NCI-H226 (cell line): ENCODE measurements at places on chromosomes 4 and X.

GRCh38 chr4:76257824-76258223 is 6.3 kb downstream of the FAM47E start:
- no peak for DNase-seq

- DNase-seq: no peak
Measured at GRCh38 chr4:78543424-78544125, 8.0 kb upstream of the ANXA3 start.

DNA sequence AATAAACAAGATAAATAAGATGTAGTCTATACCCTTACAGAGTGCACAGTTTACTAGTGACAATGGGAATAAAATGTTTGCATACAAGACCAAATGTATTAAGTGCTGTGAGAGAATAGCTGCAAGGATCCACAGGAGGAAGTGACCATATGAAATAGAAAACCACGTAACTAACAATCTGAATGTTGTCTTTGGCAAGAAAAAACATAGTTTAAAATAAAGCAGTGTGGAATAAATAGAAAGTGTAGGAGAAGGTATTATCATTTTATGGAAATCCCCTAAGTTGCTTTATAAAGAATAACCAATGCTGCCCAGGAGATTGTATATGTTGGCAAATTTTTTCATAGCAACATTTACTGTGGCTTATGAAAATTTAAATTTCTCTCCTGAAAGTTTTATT is 116.1 kb downstream of the PCDH7 start:
- DNase-seq: peak; percentile 8

- no peak for DNase-seq
Measured at GRCh38 chr4:184498598-184498997, 24.2 kb upstream of the IRF2 start.

GRCh38 chr4:181674315-181674875 is 568.8 kb upstream of the TENM3 start:
- DNase-seq: no peak

- DNase-seq: no peak
Measured at GRCh38 chr4:163976588-163976987, 482.1 kb downstream of the TMA16 start.

DNA sequence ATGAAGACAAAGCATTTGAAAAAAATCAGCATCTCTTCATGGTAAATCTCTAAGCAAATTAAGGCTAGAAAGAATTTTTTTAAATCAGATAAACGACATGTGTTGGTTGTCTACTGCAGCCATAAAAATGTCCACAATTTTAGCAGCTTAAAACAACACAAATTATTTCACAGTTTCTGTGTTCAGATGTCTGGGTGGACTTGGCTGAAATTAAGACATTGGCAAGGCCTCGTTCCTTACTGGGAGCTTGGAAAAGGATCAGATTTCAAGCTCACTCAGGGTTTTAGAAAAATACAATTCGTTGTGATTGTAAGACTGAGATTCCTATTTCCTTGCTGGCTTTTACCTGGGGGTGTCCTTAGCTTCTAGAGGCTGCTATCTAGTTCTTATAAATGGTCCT is 1470.6 kb downstream of the PCDH19 start:
- DNase-seq: no peak

- no peak for DNase-seq
Measured at GRCh38 chr4:175813821-175814220, 1.8 kb upstream of the GPM6A start.

GRCh38 chrX:11159149-11159548 is 48.0 kb downstream of the HCCS start:
- no peak for DNase-seq

DNA sequence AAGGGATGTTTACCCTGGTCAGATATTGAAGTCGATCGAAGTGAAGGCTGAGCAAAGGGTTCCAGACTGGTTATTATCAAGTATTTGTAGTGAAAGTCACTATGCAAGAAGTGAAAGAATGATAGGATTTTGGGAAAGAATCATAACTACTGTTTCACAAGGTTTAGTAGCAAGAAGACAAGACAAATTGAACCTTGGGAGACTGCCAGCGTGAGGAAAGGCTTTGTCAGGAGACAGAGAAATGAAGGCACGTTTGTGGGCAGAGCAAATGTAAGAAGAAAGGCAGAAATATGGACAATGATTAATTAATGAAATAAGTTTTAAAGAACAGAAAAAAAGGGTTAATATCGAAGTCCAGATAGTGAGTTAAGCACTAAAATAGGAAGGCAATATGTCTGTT is 456.8 kb downstream of the TRIML1 start:
- no peak for DNase-seq

DNA sequence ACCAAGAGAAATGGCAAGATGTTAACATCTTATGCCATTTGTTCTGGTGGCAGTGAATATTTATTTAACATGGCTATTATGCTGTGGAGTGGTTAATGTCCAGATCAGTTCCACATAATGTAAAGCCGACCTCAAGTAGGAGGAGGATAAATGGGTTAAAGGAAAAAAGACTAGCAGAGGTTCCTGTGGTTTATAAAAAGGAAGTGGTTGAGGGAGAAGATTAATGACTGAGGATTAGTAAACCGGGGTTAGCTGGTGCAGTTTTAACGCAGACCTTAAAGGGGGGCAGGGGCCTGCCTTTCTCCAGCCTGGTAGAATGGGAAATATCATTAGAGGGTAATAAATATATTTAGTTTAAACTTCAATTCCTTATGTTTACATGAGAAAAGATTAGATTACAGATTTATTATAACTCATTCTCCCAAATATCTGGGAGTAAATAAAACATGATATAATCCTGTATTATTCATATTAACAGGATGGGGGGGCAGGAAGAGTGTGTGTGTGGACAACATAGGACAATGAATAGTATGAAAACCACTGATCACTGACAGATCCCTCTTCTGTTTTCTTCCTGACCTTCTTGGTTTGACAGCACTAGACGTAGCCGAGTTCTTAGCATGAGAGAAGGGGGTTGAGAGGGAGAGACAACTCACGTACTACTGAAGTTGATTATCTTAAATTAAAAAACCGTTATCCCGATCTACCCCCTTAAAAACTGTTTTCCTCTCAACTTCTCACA is 124.1 kb upstream of the LIMCH1 start:
- DNase-seq: peak; percentile 69

DNA sequence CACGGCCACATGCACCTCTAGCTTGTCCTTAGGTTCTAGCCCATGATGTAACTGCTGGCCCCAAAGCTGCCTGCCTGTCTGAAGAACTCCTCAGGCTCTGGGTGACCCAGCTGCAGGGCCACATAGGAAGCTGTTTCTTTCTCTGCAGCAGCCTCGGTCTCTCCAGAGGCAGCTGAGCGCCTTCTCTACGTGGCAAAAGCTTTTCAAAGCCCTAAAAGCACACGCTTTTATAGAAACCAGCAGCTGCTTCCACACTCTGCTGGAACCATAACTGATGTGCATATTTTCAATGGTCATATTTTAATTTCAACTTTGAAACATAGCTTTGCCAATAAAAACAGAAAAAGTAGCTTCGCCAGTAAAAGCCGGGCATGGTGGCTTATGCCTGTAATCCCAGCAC is 37.4 kb downstream of the FAM53A start:
- DNase-seq: no peak

DNA sequence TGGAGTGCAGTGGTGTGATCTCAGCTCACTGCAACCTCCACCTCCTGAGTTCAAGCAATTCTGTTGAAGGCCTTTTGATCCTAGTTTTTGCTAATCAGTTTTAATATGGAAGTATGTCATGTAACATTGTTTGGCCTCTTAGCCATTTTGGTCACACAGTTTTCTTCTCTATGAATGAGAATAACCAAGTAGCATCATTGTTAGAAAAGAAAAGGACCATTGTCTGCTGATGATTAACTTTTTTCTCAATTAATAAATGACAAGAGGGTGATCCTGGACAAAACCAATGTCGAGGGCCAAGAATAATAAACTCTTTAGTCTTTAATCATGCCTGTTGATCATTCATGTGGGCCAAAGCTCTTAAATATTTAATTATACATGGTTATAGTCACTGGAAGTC is 289.3 kb upstream of the MAGEB2 start:
- DNase-seq: no peak

GRCh38 chrX:117839544-117839943 is 277.1 kb downstream of the KLHL13 start:
- no peak for DNase-seq

- no peak for DNase-seq
Measured at GRCh38 chrX:65035446-65035770, 59.2 kb upstream of the ZC4H2 start.
